ENCODE measurements at places on chromosomes 7 and 10.

DNA sequence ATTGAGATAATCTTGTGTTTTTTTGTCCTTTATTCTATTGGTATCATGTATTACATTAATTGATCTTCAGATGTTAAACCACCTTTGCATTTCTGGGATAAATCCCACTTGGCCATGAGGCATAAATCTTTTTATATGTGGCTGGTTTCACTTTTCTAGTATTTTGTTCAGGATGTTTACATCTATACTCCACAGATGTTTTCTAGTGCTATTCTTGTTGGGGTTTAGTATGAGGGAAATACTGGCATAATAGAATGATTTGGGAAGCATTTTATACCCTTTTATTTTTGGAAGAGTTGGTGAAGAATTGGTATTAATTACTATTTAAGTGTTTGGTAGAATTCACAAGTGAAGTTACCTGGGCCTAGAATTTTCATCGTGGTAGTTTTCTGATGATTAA lies 41.8 kb upstream of the CCNY start:
- no peak for DNase-seq

- no peak for DNase-seq
Observed at GRCh38 chr7:151122276-151122675, 36.0 kb downstream of the AGAP3 start.

DNA sequence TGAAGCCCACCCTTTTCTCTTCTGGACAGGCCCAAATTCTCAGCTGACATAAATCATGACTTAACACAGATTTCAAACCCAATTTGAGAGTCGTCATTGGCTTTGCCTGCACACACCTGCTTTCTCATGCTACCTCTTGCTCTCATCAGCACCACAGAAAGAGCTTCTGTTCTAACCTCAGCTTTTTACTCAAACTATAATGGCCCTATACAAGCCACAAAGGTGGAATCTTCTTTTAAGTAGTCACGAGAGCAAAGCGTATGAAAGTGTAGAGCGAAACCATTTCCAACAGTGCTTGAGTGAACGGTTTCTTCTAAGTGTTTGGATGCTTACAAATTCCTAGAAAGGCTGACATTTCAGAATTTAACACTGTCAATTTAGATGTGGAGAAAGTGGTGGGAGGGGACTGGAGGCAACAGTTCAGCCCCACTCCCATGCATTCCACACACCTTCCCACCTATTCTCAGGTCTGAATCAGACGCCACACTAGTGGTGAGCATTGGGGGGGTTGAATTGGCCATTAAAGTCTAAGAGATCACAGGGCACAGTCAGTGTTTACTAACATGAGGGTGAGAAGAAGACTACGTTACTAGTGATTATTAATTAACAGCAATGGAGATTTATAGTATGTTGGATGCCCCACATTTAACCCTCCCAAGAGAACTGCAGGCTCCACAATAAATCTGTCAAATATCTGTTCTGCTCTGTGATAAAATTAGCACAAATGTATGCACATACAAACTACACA lies 114.0 kb downstream of the PRKCQ start:
- DNase-seq, result no peak

- DNase-seq, result no peak
Observed at GRCh38 chr7:81484261-81484660, 285.6 kb downstream of the HGF start.

GRCh38 chr7:45469103-45469502 lies 105.1 kb upstream of the ADCY1 start:
- DNase-seq, result no peak

GRCh38 chr7:1794888-1795542 lies 124.9 kb downstream of the ELFN1 start:
- no peak for DNase-seq

GRCh38 chr7:25029075-25029474 lies 49.1 kb upstream of the OSBPL3 start:
- DNase-seq, result no peak

DNA sequence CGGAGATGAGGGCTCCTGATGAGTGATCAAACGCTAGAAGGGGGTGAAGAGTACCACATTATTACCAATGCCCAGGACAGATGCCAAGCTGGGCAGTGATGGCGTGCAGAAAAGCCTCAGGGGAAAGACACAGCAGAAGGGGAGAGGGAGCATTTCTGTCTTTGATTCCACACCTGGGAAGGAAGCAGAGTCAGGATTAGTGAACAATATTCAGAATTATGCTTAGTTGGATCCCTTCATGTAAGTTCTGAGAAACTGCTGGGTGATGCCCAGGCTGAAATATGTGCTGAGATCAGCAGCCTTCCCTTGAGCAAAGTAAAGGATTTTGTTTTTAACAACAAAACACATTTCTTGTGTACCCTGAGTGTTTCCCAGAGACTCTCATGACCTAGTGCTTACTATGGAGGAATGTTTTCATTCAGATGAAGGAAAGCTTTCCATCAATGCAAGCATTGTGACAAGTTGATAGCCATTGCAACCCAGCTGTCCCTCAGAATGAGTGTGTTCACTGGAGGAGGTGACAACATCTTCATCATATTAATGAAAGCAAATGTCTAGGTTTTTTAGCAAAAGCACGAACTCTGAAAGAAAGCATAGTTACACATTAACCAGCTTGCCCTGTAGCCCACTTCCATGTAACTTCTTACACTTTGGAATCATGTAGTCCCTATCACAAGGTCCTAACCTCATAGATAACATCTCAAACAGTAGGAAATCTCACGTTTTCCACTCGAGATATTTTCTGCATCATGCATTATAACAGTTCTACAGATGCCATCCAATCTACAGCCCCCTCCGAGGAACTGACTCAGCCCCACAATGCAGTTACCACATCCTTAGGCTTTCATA lies 23.8 kb upstream of the AKR1C1 start:
- no peak for DNase-seq

DNA sequence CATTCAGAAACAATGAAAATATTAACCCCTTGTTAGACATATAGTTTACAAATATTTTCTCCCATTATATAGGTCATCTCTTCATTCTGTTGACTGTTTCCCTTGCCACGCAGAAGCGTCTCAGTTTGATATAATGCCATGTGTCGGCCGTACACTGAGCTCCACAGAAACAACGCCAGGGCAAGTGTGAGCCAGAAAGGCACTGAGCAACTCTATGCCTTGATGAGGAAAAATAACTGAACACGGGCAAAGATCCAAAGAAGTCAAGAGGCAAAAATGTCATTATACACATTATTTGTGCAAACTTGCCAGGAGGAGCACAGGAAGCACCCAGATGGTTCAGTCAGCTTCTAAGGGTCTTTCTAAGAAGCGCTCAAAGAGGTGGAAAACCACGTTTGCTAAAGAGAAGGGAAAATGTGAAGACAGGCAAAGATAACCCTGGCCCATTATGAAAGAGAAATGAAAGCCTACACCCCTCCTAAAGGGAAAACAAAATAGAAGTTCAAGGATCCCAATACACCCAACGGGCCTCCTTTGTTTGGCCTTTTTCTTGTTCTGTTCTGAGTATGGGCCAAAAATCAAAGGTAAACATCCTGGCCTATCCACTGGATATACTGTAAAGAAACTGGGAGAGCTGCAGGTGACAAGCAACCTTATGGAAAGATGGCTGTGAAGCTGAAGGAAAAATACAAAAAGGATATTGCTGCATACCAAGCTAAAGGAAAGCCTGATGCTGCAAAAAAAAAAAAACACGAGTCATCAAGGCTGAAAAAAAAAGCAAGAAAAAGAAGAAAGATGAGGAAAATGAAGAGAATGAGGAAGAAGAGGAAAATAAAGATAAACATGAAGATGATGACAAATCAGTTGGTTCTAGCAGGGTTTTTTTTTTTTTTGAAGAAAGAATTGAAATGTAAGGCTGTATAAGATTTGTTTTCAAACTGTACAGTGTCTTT lies 15.5 kb downstream of the ARHGAP12 start:
- DNase-seq, result no peak

GRCh38 chr7:36283711-36284130 lies 105.9 kb upstream of the ANLN start:
- DNase-seq, result no peak

- no peak for DNase-seq
Observed at GRCh38 chr7:78473021-78473420, 674.4 kb downstream of the PHTF2 start.

GRCh38 chr10:121771966-121772365 lies 155.9 kb downstream of the ATE1 start:
- DNase-seq, result no peak

- DNase-seq, result no peak
Observed at GRCh38 chr7:20441991-20442441, 111.3 kb downstream of the ITGB8 start.

- no peak for DNase-seq
Observed at GRCh38 chr10:12389154-12389734, 39.9 kb downstream of the CAMK1D start.

GRCh38 chr7:9013940-9014339 lies 580.5 kb downstream of the NXPH1 start:
- no peak for DNase-seq

GRCh38 chr10:62671104-62671503 lies 133.4 kb upstream of the ADO start:
- DNase-seq, result no peak

GRCh38 chr7:101598422-101598985 lies 30.6 kb downstream of the MYL10 start:
- no peak for DNase-seq

- DNase-seq, result no peak
Observed at GRCh38 chr10:93548376-93549071, 17.9 kb upstream of the FFAR4 start.

DNA sequence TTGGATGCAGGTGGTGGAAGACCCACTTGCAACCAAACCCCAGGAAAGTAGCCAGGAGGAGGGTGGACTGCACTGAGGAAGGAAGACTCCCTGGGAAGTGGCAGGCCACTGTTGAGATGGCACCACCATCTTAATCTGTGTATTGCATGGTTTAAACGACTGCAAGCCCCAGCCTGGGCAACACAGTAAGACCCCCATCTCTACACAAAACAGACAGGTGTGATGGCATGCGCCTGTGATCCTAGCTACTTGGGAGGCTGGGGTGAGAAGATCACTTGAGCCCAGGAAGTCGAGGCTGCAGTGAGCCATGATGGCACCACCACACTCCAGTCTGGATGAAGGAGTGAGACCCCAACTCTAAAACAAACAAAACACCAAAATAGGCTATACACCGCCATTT lies 9.7 kb upstream of the BCL7B start:
- no peak for DNase-seq

DNA sequence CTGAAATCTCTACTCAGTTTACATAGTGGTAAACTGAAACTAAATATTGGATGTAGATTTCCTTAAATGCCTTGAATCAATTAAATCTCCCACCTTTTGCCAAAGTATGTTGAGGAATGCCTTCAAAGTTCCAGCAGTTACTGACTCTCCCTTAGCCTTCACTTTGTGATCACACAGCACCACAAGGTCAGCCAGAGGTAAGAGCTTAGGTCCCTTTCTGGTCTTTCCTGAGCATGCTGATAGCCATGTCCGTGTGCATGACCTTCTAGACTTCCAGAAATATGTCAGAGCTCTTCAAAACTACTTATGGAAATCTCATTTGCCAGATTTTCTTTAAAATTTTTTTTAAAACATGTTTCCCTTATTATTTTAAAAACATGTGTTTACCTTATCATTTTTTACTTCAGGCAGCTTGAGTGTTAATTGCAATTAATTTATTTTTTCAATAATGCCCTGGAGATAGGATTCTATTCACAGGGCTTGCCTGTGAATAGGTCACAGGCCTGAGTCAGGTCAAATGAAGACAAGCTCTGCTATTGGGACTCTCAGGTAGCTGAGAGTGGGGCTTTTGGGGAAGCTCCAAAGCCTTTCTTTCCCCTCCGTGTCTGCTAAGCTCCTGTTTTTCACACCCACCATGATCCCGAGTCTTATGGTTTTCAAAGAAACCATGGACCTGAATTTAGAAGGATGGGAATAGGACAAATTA lies 220.5 kb downstream of the CXCL12 start:
- DNase-seq, result no peak

- DNase-seq, result peak; percentile 3
Observed at GRCh38 chr10:58797356-58797755, 284.7 kb downstream of the BICC1 start.

- no peak for DNase-seq
Observed at GRCh38 chr10:2205406-2205805, 468.1 kb upstream of the ADARB2 start.

- DNase-seq, result no peak
Observed at GRCh38 chr10:86556532-86556931, 34.9 kb upstream of the WAPL start.

- no peak for DNase-seq
Observed at GRCh38 chr7:43942997-43943396, 16.8 kb downstream of the UBE2D4 start.

DNA sequence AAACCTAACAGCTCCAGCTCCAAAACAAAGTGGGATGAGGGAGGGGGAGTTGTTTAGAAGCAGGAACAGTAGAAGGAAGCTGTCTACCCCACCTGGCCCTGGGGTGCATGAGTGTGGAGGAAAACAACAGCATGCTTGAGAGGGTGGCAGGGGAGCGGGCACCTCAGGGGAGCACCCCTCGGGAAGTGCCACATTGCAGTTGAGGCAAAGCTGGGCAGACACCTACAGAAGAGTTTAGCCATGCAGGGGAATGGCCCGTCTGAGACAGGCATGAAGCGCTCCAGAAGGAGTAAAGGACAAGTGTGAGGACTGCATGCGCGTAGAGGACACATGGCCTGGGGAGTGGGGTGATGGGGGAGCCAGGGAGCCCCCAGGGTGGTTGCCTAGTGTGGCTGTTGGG lies 18.1 kb downstream of the CHAT start:
- no peak for DNase-seq

GRCh38 chr10:51707392-51707791 lies 8.0 kb upstream of the CSTF2T start:
- no peak for DNase-seq

GRCh38 chr10:72254813-72255568 lies 18.7 kb upstream of the DDIT4 start:
- no peak for DNase-seq

GRCh38 chr10:51602326-51602725 lies 97.1 kb downstream of the CSTF2T start:
- no peak for DNase-seq

- DNase-seq, result no peak
Observed at GRCh38 chr10:63614371-63614891, 93.2 kb downstream of the REEP3 start.

DNA sequence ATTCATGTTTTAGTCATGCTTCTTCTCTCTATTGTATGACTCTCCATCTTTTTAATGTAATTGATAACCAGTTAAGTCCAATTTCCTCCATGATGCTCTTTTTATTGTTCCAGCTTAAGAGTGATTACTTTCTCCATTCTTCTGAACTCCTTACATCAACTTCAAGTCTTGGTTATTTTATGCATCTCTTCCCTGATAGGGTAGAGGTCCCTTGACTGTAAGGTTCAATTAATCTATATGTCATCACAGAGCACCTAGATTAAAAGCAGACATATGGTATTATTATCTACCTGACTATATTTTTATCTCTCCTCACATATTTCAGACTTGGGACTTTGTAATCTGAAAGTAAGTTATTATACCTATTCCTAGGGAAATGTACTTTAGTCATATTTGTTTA lies 853.1 kb downstream of the REEP3 start:
- no peak for DNase-seq

DNA sequence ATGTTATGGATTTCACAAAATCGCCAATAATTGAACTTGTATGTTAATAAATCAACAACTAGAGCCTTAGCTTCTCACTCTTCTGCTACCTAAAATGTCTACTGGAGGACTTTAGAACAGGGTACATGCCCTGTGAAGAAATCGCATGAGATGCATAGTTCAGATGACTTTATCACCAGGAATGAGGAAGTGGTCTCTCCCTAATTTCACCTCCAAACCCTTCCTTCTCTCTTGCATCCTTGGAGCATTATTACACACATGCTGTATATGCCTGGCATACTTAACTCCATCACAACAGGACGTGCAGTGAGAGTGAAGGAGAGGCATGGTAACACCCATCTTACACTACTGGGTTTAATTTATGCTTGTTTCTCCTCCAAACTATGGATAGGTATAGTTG lies 27.8 kb downstream of the RHEB start:
- DNase-seq, result peak; percentile 66
